A549 treated with Mapracorat at 1 μM for 4 hours (cell line): ENCODE measurements at places on chromosomes 7 and 10. TPM values are rescaled to one million over a fixed set of nuclear protein-coding genes. Genes with fewer than 3 reads are reported as not detected.

CPVL gene
- 0.17 to 0.51 TPM (median 0.29 TPM) in 5 replicates for total RNA-seq

SLC26A4 gene
- 0.05 to 0.11 TPM (median 0.10 TPM) in 3 of 5 replicates, not detected in the others for total RNA-seq

UTF1 gene
- total RNA-seq, result not detected in 5 replicates

HOXA3 gene
- total RNA-seq, result 4.0 to 6.9 TPM (median 6.0 TPM) in 5 replicates

SLC13A1 gene
- not detected in 5 replicates for total RNA-seq

ZNF775 gene
- 5.6 to 7.6 TPM (median 5.8 TPM) in 5 replicates for total RNA-seq

UNC5B gene
- 1.5 to 2.4 TPM (median 1.8 TPM) in 5 replicates for total RNA-seq

HOXA2 gene
- total RNA-seq, result 0.66 to 0.89 TPM (median 0.83 TPM) in 5 replicates

LIPK gene
- not detected in 5 replicates for total RNA-seq

SEC31B gene
- total RNA-seq, result 1.6 to 2.7 TPM (median 1.9 TPM) in 5 replicates

FAM13C gene
- total RNA-seq, result 0.08 to 0.39 TPM (median 0.24 TPM) in 4 of 5 replicates, not detected in the other

HMX2 gene
- 0.08 to 0.23 TPM (median 0.14 TPM) in 4 of 5 replicates, not detected in the other for total RNA-seq

PLAC9 gene
- 0.24 TPM in 1 of 5 replicates, not detected in the others for total RNA-seq

HSPB1 gene
- total RNA-seq, result 932 to 1,434 TPM (median 1,385 TPM) in 5 replicates

NUP205 gene
- 45.7 to 50.2 TPM (median 47.3 TPM) in 5 replicates for total RNA-seq

EGR2 gene
- total RNA-seq, result 0.33 to 0.76 TPM (median 0.48 TPM) in 5 replicates

SMIM30 gene
- 29.5 to 39.1 TPM (median 33.4 TPM) in 5 replicates for total RNA-seq

PLXNA4 gene
- total RNA-seq, result 0.66 to 1.3 TPM (median 0.94 TPM) in 5 replicates

RPA3 gene
- total RNA-seq, result 85.3 to 104 TPM (median 100 TPM) in 5 replicates

CCNJ gene
- total RNA-seq, result 6.1 to 7.5 TPM (median 6.9 TPM) in 5 replicates

COL13A1 gene
- 0.11 to 0.26 TPM (median 0.24 TPM) in 4 of 5 replicates, not detected in the other for total RNA-seq

GSTO1 gene
- total RNA-seq, result 267 to 307 TPM (median 292 TPM) in 5 replicates

CASTOR2 gene
- total RNA-seq, result 2.5 to 4.5 TPM (median 3.3 TPM) in 5 replicates

HOXA13 gene
- total RNA-seq, result 1.7 to 2.2 TPM (median 2.1 TPM) in 5 replicates

CNPY1 gene
- not detected in 5 replicates for total RNA-seq

HOXA4 gene
- total RNA-seq, result 1.3 to 2.2 TPM (median 1.8 TPM) in 5 replicates

ASB4 gene
- 0.13 to 0.36 TPM (median 0.22 TPM) in 5 replicates for total RNA-seq

MOGAT3 gene
- total RNA-seq, result not detected in 5 replicates

MPP7 gene
- 0.06 to 0.29 TPM (median 0.23 TPM) in 5 replicates for total RNA-seq

LIPN gene
- not detected in 5 replicates for total RNA-seq

C10orf88 gene
- total RNA-seq, result 8.0 to 9.1 TPM (median 8.2 TPM) in 5 replicates

UCMA gene
- not detected in 5 replicates for total RNA-seq

COBL gene
- 3.8 to 5.2 TPM (median 4.2 TPM) in 5 replicates for total RNA-seq

KCNH2 gene
- 1.6 to 2.2 TPM (median 2.0 TPM) in 5 replicates for total RNA-seq

CDNF gene
- 1.1 to 1.4 TPM (median 1.3 TPM) in 5 replicates for total RNA-seq

UCN3 gene
- total RNA-seq, result not detected in 5 replicates

AGBL3 gene
- total RNA-seq, result 0.59 to 1.9 TPM (median 1.5 TPM) in 5 replicates

NEUROG3 gene
- not detected in 5 replicates for total RNA-seq

NPFFR1 gene
- total RNA-seq, result 0.02 TPM in 1 of 5 replicates, not detected in the others

DGKI gene
- total RNA-seq, result 0.22 to 0.63 TPM (median 0.39 TPM) in 5 replicates

CALHM1 gene
- total RNA-seq, result 0.04 TPM in 1 of 5 replicates, not detected in the others

TAS2R41 gene
- not detected in 5 replicates for total RNA-seq

HOXA11 gene
- 0.45 to 0.89 TPM (median 0.52 TPM) in 5 replicates for total RNA-seq

CLDN15 gene
- 7.3 to 13.9 TPM (median 11.1 TPM) in 5 replicates for total RNA-seq

GRID2IP gene
- total RNA-seq, result 0.08 TPM in 1 of 5 replicates, not detected in the others

NANOS1 gene
- total RNA-seq, result 2.2 to 3.6 TPM (median 3.3 TPM) in 5 replicates

LRRC61 gene
- not detected in 5 replicates for total RNA-seq

MYO3A gene
- not detected in 5 replicates for total RNA-seq

BLNK gene
- 0.07 TPM in 1 of 5 replicates, not detected in the others for total RNA-seq

DNAH11 gene
- total RNA-seq, result 0.04 to 0.43 TPM (median 0.20 TPM) in 5 replicates

BMPER gene
- 4.4 to 5.7 TPM (median 5.1 TPM) in 5 replicates for total RNA-seq

ALOX5 gene
- 0.25 to 0.83 TPM (median 0.36 TPM) in 5 replicates for total RNA-seq

HMX3 gene
- total RNA-seq, result not detected in 5 replicates
